Stimulated activated effector memory CD8-positive, alpha-beta T cell treated with anti-CD3 and anti-CD28 coated beads, Interleukin-12 subunit alpha, Interleukin-12 subunit beta, amount 100 ng/mL, for 72 hours (primary cell): ENCODE measurements at places on chromosomes 11 and 22.
A peak's percentile ranks its signal among the peaks of the same experiment; 100 is the strongest.

GRCh38 chr11:95791709-95792033 is 1.4 kb downstream of the CEP57 start:
- no peak for DNase-seq

DNA sequence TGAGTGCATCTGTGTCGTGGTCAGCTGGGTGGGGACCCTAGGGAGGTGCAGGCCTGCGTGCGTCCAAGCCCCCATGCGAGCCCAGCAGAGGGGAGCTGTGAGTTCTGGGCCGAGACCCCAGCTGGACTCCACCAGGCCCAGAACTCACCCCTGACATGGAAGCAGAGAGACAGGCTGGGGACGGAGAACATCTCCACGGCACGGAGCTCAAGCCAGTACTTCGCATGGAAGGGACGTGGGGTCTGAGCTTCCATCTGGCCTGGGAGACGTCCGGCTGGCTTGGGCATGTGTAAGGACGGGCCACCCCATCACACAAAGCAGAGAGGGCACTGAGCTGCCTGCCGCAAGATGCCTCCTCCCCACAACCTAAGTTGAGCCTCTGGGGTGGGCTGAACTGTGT is 422.4 kb downstream of the CTTN start:
- no peak for DNase-seq

DNA sequence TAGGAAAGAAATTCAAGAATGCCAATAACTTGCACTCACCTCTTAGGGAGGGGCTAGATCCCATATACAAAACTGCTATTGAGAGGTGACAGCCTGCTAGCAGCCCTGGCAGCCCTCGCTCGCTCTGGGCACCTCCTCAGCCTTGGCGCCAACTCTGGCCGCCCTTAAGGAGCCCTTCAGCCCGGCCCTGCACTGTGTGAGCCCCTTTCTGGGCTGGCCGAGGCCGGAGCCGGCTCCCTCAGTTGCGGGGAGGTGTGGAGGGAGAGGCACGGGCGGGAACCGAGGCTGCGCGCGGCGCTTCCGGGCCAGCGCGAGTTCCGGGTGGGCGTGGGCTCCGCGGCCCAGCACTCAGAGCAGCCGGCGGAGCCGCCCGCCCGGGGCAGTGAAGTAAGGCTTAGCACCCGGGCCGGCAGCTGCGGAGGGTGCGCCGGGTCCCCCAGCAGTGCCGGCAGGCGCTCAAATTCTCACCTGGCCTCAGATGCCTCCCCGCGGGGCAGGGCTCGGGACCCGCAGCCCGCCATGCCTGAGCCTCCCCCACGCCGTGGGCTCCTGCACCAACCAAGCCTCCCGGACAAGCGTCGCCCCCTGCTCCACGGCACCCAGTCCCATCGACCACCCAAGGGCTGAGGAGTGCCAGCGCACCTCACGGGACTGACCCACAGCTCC is 329.9 kb downstream of the FAM181B start:
- no peak for DNase-seq

DNA sequence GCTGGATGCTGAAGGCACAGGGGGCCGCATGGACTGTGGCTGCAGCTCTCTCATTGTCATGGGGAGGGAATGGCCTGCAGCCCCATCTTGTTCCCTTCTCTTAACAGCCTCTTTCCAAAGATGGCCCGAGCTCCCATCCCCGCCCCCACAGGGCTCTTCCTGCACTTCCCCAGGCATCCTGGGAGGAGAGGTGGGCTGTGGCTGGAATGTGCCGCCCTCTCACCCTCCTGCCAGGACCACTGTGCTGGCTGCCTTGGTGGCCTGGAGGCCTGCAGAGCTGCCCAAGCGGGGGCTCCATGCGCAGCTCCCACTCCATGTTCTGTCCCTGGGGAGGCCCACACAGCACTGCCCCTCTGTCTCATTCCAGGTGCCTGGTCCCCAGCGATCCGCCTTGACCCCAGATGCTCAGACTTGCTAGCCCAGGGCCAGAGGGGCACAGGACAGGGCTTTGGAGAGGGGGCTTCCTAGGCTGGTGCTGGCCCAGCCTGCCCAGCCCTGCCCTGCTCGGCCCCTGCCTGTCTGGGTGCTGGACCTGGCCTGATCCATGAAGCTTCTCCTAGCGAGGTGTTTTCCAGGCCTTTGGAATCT is 56.6 kb downstream of the RTN4R start:
- no peak for DNase-seq

DNA sequence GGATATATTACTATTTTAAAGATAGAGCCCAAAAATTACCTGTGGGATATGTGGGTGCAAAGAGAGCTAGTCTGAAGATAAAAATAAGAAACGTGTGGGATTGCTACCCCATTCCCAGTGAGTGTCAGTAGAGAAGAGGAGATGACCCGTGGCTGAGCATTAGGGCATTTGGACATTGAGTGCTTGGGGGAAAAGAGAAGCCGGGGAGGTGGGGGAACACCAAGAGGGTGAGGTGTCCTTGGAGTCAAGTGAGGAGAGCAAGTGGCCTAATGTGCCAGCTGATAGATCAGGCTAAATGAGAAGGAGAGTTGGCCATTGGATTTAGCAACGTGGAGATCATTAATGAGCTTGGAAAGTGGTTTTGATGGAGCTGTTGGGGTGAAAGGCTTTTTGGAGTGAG is 1.2 kb downstream of the POLR2F start:
- DNase-seq, result no peak

DNA sequence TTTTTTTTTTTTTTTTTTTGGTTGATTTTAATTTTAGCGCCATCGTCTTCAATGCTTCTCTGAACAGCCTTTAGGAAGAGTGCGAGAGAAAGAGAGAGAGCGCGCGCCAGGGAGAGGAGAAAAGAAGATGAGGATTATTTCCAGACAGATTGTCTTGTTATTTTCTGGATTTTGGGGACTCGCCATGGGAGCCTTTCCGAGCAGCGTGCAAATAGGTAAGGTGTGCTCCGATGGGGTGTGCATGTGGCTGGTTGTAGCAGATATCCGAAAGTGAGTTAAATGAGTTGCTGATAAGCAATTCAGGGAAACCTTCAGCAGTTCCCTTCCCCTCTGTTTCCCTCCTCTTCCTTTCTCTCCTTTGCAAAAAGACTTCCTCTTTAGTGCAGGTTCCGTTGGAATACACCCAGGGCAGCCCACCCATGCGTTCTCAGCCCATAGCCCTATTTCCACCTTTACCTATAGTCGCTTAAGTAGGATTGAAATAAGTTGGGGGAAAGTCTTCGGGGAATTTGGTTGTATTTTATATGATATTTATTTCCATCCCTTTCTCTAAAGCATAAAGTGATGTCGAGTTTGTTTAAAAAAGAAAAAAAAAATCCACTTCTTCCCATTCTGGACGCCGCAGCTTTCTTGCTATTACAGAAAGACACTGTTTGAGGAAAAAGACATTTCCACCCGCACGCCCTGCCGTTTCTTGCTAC is 1.1 kb downstream of the GRIA4 start:
- DNase-seq, result no peak

DNA sequence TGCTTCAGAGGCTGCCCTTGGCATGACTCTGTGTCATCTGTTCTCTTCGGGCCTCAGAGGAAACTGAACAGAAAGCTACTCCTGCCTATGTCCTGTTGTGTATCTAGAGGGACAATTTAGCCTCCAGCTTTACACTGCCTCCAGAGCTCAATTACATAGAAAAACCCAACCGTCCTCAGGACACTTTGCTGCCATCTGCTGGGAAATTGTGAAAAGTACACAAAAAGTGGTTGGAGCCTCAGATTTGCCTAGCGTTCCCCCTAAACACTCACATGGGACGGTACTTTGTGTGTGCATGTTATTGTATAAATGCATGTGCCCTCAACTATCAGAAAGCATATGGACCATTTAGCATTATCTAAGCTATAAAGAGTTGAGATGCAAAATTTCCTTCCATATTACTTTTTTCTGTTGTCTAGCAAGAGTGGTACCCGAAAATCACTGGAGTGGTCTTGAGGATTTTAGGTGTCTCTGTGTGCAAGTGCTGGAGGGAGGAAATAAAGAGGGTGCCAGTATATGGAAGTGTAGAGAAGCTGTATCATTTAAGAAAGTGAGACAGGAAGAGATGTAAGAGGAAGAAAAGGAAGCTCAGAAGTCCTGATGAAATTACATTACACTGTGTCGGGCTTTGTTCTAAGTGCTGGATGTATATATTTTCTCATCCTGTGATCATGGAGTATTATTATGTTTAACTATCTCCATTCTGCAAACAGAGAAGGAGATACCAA is 8.7 kb upstream of the MS4A4E start:
- DNase-seq, result no peak

DNA sequence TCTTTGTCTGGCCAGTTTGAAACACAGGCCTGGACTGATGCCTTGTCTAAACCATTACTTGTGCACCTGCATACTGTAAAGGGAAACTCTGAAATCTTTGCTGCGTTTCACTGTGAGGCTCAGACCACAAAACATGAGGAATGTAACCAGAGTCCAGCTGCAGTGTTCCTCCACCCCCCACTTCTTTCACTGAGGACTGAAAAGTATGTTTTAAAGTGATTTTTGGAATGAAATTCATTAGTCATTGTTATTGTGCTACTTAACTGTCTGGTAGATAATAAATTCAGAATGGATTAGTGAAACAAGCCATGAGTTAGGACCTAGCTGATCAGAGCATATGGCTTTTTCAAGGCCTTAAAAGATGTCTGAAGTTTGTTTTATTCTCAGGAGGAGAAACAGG is 181.2 kb downstream of the WNT11 start:
- DNase-seq, result no peak

- DNase-seq, result no peak
These were observed 13.3 kb upstream of the OOSP4B start for GRCh38 chr11:60003729-60004128.

GRCh38 chr11:111525456-111525855 is 10.9 kb downstream of the HOATZ start:
- DNase-seq, result no peak

- no peak for DNase-seq
These were observed 104.7 kb downstream of the NAV2 start for GRCh38 chr11:19817265-19817851.

DNA sequence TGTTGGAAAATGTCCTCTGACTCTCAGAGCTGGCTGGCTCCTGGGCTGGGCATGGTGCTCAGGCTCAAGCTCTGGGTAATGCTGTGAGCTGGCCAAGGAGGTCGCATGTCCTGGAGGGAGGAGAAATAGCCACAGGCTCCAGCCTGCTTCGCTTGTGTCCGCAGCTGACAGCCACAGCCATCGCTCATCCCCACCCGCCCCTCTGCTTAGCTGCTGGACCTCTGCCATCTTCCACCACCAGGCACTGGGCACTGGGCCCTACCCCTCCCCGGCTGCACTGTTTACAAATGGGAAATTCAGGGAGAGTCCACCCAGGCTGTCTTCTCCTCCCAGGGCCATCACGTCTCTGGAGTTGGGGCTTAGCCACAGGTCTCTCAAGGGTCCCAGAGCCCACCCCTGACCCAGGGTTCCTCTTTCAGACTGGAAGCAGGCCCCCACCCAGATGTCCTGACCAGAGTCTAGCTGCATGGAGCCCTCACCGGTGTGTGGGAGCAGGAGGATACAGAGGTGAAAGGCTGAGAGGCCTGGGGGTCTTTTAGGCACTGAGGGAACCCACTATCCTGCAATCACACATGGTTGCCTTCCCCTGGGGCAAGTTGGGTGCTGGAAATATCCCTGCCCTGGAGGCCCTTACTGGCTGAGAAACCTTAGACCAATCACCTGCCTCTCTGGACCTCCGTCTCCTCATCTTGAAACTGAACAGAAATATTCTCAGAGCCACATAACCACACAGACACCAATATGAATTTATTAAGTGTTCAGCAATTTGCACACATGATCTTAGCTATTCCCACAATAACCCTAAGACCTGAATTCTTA is 62.7 kb downstream of the CD82 start:
- DNase-seq, result peak; percentile 45

- no peak for DNase-seq
These were observed 166.0 kb downstream of the TENM4 start for GRCh38 chr11:79274636-79275331.

DNA sequence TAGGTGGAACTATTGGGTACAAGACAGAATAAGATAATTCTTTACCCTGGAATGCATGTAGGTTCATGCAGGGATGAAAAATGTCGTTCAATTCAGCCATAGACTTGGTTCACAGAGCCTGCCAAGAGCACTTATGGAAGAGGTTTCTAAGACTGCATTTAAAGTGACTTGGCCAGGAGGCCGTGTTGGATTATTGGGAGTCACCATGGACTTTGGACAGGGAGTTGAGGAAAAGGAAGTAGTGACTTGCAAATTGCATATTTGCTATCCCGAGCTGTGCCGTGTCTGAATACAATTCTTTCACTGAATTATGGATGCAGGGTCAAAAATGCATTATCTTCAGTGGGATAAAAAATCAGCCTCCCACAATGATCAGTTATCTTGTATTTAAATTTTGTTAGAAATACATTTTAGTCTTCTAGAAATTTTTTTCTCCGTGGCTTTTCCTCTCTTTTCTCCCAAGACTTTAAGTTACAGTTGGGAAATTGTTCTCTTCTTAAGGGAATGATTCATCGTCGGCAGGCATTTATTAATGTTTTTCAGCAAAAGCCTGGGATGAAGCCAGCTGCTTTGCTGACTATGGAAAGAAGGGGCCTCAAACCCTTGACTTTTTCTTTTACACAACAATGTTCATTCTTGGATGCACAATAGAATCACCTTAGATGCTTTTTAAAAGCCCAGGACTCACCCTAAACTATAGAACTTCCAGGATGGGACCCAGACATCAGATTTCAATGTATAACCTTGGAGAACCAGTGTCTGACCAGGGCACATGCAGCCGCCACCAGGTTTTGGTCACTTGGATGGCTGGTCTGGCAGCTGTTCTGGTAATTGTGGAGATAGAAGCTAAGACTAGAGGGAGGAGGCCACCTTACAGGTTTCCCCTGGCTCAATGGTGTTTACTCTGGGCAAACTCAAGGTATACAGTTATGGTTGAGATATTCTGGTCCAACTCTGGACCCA is 70.8 kb downstream of the FAT3 start:
- DNase-seq, result no peak
